Thyroid gland (tissue), 4 donors: ENCODE measurements at places on chromosomes 2 and 18.
A peak's percentile ranks its signal among the peaks of the same experiment; 100 is the strongest.

DNA sequence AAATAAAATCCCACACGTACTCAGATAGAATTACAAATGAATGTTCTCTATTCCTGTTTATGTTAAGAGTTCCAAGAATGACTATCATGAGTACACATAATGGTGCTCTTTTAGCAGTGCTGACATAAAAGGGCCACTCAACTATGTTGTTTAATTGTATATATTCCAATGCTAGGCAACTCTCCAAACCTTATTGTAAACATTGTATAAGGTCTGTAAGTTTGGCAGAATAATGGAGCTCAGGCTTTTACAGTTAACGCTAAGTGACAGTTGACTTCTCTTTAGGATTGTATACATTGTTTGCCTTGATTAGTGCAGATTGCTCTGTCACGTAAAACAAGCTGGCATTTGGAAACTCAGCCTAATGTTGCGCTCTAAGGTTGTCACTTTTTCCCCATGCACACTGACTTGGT lies 20.8 kb downstream of the RBMS1 start:
- DNase-seq, result no peak

DNA sequence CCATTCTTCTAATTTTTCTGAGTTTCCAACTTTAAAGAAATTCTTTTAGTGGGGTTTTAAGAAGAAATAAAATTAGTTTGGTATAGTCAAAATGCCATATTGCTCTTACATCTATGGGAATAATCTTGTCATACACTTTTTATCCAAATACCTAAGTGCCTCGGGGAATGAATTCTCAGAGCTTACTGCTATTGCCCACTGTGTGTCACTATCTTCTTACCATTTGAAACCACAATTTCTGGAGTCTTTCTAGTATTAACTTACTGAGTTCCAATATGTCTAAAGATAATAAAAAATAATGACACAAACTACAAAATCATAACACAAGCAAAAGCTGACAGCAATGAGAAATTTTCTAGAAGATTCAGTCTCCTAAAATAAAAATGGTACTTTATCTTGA lies 23.7 kb upstream of the DNAH6 start:
- DNase-seq, result no peak

- DNase-seq, result no peak
Measured at GRCh38 chr18:11215216-11215615, 65.8 kb upstream of the PIEZO2 start.

- DNase-seq, result no peak
Measured at GRCh38 chr18:12768625-12769024, 65.8 kb downstream of the PSMG2 start.

- DNase-seq, result peak; percentile 65
Measured at GRCh38 chr2:232611559-232612218, 21.7 kb upstream of the EFHD1 start.

- DNase-seq, result no peak
Measured at GRCh38 chr2:236161082-236161462, 7.1 kb downstream of the GBX2 start.

DNA sequence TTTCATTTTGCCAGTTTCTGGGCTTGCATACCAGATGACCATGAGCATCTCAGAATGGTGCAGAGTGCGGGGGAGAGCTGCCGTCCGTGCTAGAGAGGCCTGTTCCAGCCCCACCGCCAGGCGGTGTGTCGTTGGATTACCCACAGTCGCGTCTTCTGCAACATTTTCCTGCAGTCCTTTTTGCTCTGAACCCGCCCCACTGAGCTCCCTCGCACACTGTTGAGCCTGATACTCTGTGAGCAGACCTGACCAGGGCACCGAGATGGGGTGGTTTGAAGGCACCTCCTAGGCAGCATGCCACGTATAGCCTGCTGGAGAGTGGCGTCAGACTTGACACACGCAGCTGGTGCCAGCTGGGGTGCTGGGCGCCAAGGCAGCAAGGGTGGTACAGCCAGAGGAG lies 18.1 kb downstream of the PPP1R7 start:
- DNase-seq, result no peak

DNA sequence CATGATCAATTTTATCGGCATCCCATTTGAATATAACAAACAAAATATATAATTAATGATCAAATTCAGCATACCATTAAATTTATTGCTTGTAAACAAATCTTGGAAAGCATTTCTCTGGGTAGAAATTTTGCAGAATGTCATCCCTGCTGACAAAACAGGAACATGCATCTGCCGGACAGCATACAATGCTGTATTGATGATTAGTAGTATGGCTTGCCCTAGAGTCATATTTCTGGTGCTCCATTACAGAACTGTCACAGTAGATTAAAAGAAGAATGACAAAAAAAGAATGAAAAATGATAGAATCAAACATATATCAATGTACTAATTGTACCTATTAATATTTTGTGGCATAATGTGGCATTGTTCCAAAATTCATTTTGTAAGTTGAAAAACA lies 98.0 kb downstream of the NXPH2 start:
- no peak for DNase-seq

DNA sequence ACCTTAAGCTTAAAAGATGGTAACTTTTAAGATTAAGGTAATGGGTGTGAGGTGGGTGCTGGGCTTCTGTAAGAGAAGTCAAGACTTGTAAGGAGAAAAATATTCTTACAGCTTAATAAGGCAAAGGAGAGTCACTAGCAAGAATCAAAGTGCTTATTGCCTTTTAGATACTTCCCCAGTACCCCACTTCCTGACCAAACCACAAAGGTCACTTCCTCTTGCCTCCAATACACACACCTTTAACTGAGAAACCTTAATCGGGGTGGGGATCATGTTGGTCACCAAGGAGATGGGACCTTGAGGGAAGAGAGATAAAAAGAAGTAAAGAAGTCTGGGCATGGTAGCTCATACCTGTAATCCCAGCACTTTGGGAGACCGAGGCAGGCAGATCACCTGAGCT lies 10.6 kb upstream of the ATG16L1 start:
- DNase-seq, result no peak

- no peak for DNase-seq
Measured at GRCh38 chr2:121043827-121044222, 241.2 kb downstream of the TFCP2L1 start.

GRCh38 chr2:79750321-79750720 lies 237.5 kb downstream of the CTNNA2 start:
- DNase-seq, result no peak

- no peak for DNase-seq
Measured at GRCh38 chr2:189599245-189599644, 18.7 kb upstream of the SLC40A1 start.

GRCh38 chr18:32391126-32391525 lies 79.6 kb downstream of the GAREM1 start:
- DNase-seq, result no peak

DNA sequence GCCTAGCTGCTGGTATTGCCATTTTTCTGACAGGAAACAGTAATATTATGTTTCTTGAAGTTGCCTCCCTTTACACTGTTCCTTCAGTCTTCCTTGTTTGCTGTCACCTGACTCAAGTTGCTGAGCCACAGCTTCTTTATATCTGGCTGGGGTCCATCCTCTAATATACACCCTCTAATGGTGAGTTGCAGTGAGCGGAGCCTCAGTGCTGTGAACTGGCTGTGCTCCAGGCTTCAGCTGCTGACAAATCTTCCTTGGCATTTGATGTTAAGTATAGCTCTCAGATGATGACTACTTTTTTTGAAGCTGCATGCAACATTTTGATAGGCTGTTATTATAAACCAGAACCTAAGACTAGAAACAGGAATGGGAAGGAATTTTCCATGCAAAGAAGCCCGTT lies 366.7 kb downstream of the NUP35 start:
- DNase-seq, result peak; percentile 48

DNA sequence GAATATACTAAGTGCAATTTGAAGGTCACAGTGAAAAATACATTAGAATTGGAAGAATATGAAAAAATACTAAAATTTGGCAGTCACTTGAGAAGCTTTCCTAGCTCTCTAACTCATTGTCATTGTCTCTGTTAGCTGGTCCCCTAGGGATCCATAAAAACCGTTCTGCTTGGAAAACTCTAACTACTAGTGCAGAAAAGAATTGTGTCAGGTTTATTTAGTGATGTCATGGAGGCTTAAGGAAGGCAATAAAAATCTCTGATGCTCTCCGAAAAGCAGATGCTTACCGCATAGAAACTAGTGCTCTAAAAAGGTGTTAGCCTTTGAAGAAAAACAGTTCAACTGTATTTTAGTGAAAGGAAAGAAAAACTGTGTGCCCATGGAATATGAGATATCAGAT lies 150.1 kb upstream of the DLGAP1 start:
- DNase-seq, result no peak
